Ascending aorta (tissue), 2 donors: ENCODE measurements at places on chromosomes 12 and 14. TPM values are rescaled to one million over a fixed set of nuclear protein-coding genes. Genes with fewer than 3 reads are reported as not detected.
A peak's percentile ranks its signal among the peaks of the same experiment; 100 is the strongest.

GRCh38 chr14:68897559-68898155 lies 81.4 kb downstream of the ACTN1 start:
- no peak for DNase-seq

DNA sequence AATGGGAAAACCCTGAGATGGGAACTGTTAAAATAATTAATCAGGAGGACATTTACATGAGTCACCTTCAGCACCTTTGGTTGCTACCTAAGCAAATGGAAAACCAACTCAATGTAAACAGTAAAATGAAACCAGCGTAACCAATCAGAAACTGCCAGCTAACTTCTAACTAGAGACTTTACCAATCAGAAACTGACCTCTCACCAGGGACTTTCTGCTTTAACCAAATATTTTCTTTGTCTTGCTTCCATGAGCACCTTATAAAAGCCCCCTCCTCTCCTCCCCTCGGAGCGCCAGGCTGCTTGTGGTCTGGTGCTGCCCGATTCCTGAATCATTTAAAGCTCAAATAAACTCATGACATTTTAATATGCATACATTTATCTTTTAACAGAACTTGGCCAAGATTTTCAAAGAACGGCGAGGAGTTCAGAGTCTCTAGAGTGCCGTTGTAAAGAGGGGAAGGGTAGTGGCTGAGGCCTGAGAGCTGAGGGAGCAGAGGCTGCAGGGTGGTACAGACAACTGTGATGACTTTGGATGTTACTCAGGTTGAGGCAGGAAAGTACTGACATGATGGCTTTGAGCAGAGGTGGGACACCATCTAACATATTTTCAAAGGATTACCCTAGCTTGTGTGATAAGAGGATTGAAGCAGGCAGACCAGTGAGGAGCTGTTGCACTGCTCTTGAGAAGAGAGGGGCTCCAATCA lies 183.6 kb downstream of the CRADD start:
- no peak for DNase-seq

- peak; percentile 97 for DNase-seq
These were observed 5.6 kb downstream of the TNFRSF1A start for GRCh38 chr12:6336079-6336888.

The TAS2R10 gene
- total RNA-seq: not detected

DNA sequence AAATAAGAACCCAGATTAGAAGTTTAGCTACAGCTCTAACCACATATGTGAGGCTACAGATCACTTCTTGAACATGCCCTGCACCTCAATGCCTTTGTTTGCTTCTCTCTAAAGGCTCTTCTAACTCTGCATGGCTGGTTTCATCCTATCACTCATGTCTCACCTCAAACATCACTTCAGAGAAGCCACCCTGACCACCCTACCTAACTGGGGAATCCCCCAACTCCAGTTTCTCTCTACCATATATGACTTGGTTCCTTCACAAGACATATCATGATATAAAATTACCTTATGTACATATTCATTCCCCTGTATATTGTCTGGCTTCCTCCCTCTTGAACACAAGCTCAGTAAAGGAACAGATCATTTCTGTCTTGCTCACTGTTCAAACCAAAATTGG lies 250.2 kb upstream of the GRIP1 start:
- no peak for DNase-seq

GRCh38 chr12:47832263-47832933 lies 12.7 kb upstream of the HDAC7 start:
- DNase-seq: no peak

The TMBIM6 gene
- 188 TPM for total RNA-seq

DNA sequence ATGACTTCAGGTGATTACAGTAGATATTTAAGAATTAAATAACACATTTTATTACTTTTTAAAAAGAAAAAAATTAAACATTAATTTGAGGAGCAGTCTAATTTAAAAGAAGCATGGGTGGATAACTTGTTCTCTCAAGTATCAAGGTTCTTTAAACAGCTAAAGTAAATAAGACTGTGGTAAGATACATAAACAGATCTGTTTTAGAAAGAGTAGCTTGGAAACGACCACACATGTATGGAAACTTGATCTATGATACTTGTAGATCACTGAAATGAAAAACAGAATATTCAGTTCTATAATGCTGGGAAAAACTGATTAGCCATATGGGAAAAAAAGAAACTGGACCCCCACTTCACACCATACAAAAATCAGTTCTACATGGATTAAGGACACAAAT lies 36.0 kb downstream of the TC2N start:
- no peak for DNase-seq

DNA sequence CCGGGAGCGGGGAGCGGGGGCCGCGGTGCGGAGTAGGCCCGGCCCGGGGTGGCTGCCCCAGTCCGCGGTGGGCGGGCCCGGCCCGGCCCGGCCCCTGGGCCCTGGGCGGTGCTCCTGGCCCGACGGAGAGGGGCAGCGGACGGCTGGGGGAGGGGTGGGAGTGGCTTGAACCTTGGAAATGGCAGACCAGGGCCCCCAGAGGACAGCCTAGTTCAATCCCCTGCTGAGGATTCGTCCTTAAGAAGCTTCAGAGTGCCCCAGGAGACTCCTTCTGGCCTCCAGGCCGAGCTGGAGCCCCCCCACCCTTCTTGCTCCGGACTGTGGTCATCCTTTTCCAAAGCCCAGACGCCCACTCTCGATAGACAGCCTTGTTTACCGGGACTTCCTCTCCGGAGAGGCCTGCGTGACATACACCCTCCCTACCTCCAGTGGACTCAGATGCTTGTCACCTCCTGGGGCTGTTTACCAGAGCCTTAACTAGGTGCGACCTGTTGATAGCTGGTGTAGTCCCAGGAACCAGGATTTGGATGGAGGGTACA lies 458 bp downstream of the KHNYN start:
- peak; percentile 90 for DNase-seq

The OR4E2 gene
- not detected for total RNA-seq

The CRACR2A gene
- 0.53 TPM for total RNA-seq

- DNase-seq: no peak
These were observed 1.1 kb downstream of the ARID2 start for GRCh38 chr12:45730348-45731189.

GRCh38 chr12:12486661-12487240 lies 75.9 kb downstream of the DUSP16 start:
- no peak for DNase-seq

The NPFF gene
- 2.8 TPM for total RNA-seq

The YLPM1 gene
- 27.7 TPM for total RNA-seq

The HOXC6 gene
- total RNA-seq: 7.6 TPM

- no peak for DNase-seq
These were observed 365.3 kb downstream of the NUAK1 start for GRCh38 chr12:105773471-105773870.

GRCh38 chr14:89367779-89368120 lies 49.3 kb downstream of the FOXN3 start:
- DNase-seq: no peak

DNA sequence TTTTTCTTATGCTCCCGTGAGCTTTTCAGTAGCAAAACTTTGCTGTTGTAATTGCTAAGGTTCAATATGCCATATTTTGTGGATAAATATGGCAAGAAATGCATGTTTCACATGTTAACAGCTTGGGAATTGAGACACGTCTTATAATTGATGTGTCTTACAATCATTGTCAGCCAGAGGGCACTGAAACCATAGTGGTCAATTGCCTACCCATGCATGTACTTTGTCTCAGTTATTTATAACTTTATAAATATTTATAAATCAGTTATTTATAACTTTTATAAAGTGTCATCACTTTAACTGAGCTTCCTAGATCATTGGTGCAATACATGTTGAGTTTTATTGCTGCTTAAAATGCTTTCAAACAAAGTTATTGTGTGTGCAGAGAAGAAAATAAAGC lies 82.0 kb downstream of the CATSPERB start:
- no peak for DNase-seq

DNA sequence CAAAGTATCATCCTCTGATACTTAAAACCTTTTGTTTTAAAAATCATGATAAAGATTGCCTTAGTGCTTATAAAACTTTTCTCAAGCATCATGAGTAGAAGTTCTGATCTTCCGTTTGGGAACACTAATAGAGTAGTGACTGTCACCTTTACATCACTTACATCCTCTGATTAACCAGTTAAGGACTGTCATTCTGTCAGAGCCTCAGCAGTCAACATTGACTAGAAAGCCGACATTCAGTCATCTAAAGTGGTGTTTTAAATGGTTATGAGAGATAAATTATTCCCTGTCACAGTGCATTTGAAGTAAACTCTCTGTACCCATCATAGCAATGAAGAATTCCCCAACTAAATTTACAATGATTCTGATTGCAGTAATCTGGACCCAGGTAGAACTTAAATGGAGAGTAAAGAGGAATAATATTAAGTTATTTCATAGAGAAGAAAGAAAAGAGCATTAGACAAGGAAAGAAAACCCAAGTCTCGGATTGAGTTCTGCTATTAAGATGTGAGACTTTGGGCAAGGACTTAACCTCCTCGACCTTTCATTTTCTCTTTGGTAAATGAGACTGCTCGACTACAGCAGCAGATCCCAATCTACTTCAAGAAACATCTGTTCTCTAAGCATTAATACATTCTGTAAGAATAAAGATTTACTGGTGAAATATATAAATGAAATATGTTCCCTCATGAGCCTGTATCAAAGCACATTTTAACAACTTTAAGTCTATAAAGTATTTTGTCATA lies 563.9 kb upstream of the LMO3 start:
- DNase-seq: no peak

GRCh38 chr12:104975587-104976343 lies 10.4 kb upstream of the NOPCHAP1 start:
- DNase-seq: no peak

- no peak for DNase-seq
These were observed 279.8 kb upstream of the DIO2 start for GRCh38 chr14:80491131-80491530.

DNA sequence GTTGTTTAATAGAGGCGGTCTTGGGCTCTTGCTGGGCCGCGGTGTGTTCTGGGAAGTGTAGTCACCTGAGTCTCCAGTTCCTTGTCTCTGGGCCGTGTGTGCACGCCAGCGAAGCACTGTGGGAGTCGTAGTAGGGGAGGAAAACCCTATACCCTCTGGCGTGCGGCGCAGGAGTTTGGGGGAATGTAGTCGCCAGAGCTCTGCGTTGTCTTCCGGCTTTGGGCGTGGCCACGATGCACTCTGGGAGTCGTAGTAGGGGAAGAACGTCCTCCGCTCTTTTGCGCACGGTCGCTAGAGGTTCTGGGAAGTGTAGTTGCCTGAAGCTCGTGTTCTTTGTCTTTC lies 726 bp upstream of the ZNF140 start:
- peak; percentile 95 for DNase-seq

The POLE2 gene
- total RNA-seq: 5.4 TPM
